ENCODE measurements at places on chromosomes 3 and 15.

GRCh38 chr15:47674586-47675232 is 42.6 kb upstream of the SEMA6D start:
- DNase-seq, result no peak

- DNase-seq, result peak; percentile 88
Measured at GRCh38 chr15:50828610-50829206, 63.2 kb upstream of the SPPL2A start.

- no peak for DNase-seq
Measured at GRCh38 chr3:14490831-14491230, 49.3 kb downstream of the GRIP2 start.

DNA sequence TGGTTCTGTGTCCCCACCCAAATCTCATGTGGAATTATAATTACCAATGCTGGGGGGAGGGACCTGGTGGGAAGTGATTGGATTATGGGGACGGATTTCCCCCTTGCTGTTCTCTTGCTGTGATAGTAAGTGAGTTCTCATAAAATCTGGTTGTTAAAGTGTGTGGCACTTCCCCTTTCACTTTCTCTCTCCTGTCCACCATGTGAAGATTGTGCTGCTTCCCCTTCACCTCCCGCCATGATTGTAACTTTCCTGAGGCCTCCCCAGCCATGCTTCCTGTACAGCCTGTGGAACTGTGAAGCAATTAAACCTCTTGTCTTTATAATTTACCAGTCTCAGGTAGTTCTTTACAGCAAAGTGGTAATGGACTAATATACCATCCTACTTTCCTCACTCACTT is 289.6 kb downstream of the EFHB start:
- no peak for DNase-seq

- no peak for DNase-seq
Measured at GRCh38 chr3:40109641-40110490, 199.6 kb upstream of the EIF1B start.

All from HCEC 1CT (cell line).